Activated CD4-positive, alpha-beta T cell treated with anti-CD3 and anti-CD28 coated beads, Interleukin-2, amount 10 ng/mL, durations not matched to agents 7 days and 5 days (primary cell): ENCODE measurements at places on chromosomes 13 and 19.

DNA sequence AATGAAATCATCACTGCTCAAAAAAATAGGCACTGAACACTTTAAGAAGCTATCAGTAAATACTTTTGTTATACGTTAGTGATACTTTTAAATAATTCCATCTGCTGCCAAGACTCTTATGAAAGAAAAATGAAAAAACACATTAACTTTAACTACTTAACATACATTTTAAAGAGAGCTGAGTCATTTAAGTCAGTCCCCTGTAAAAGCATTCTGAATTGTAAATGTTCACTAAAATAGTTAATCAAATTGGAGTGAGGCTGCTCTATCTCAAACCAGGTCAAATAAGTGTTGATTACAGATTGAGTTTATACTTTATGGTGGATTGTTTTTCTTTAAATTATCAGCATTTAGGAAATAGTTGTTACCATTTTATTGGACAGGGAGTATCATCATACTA is 274.2 kb downstream of the MYO16 start:
- no peak for DNase-seq

GRCh38 chr13:24148414-24149235 is 11.9 kb upstream of the SPATA13 start:
- DNase-seq = no peak

GRCh38 chr19:32862741-32863140 is 6.8 kb downstream of the SLC7A9 start:
- no peak for DNase-seq

GRCh38 chr13:51811046-51811445 is 7.1 kb upstream of the DHRS12 start:
- no peak for DNase-seq

DNA sequence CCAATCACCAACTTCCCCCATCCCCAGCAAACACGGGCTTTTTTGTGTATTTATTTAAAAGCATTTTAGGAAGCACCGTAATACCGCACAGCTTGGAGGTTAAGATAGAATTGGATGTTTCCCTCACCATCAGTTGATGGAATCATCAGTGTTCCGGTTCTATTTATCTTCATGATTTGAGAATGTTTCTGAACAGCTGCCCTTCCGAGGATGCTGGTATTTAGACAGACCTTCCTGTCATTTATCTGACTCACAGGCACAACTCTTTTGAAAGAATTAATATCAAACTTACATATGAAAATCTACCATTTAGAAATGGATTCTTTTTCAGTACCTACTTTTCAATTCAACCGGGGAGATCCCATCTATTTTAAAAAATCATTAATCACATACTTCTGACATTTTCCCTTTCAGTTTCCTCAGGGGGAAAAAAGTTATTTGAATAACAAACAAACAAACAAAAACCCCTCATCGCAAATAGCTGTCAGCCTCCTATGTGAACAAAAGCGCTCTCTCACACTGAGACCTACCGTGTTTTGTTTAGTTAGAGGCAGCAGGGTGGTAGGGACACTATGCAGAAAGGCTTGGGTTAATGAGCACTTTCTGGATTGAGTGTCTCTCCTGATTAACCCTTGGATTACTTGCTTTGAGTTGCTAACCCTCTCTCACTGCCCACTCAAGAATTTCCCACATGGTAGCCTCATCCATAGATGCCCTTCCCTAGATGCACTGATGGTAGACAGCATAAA is 189.3 kb downstream of the TM9SF2 start:
- no peak for DNase-seq

DNA sequence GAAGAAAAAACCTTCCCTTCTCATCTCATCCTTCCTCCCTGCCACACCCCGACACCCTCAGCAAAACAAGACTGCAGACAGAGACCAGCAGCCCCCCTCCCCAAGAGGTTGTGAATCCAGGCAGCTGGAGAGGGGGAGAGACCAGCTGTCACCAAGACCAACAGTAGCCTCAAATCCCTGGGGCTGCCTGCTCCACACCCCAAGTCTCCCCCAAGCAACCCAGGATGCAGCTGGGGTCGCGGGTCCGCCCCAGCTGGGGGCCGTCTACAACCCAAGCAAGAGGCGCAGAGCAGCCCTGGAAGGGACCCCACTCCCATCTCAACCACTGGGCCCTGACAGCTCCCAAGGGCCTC is 7.1 kb downstream of the KLF16 start:
- no peak for DNase-seq

DNA sequence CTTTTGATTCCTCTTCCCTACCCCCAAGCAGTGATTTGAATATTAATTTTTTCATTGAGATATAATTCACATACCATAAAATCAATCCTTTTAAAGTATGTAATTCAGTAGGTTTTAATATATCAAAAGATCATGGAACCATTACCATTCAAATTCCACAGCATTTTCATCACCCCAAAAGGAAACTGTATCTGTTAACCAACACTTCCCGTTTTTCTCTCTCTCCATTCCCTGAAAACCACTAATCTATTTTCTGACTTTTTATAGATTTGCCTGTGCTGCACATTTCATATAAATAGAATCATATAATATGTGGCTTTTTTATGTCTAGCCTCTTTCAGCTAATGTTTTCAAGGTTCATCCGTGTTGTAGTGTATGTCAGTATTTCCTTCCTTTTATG is 107.1 kb downstream of the PAN3 start:
- no peak for DNase-seq

DNA sequence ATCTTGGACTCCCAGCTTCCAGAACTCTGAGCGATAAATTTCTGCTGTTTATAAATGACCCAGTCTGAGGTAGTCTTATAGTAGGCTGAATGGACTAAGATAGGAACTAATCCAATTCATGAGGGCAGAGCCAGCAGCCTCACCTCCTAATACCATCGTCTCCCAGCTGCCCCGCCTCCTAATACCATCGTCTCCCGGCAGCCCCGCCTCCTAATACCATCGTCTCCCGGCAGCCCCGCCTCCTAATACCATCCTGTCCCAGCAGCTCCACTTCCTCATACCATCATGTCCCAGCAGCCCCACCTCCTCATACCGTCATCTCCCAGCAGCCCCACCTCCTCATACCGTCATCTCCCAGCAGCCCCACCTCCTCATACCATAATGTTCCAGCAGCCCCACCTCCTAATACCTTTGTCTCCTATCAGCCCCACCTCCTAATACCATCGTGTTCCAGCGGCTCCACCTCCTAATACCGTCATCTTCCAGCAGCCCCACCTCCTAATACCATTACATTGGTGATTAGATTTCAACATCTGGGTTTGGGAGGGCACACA is 2.4 kb upstream of the ARGLU1 start:
- peak; percentile 19 for DNase-seq

DNA sequence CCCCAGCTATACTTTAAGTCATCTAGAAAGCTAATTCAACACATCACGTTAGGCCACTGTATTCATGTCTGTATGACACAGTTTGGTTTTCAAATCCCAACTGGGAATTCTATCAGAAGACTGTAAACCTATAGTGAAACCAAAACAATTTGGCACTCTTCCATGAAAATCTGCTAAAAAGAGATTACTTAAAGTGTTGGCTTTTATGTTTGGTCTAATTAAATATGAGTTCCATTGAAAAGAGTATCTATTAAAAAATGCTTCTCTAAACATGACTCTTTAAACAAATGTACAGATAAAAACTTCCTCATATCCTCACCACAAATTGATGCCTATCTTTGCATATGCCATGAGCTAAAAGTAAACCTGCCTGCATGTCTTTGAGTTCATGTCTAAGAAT is 25.4 kb downstream of the PCDH9 start:
- no peak for DNase-seq

DNA sequence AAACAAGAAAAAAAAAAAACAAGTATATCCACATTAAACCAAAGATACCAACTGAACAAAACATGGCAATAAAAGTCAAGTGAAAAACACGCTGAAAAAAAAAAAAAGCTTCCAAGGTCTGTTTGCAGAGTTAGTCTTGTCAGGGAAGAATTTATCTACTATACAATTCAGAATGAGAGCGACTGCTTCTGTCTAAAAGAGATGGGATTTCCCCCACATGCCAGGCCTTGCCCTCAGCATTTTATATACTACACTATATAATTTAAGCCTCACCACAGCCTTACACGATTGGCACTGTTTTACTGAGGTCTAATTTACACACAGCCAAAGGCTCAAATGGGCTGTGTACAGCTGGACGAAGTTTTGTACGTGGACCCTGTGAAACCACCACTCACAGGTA is 67.3 kb downstream of the FOXO1 start:
- no peak for DNase-seq

GRCh38 chr13:23243066-23243465 is 62.3 kb downstream of the SGCG start:
- DNase-seq = no peak

DNA sequence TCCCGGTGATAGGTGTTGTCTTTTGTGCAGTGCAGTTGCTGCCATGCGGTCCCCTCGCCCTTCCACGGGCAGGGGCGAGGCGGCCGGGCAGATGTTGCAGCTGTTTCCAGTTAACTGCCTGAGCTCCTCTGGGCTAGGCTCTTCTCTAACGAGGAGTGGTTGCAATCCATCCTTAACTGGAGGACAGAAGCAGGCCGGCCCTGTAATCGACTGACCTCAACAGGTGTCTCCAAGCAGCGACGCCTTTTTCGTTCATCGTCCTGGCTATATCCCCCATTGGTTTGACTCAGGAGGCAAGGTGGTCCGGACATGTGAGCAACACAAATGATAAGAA is 1.9 kb upstream of the TSC22D1 start:
- DNase-seq = no peak
